ENCODE measurements at places on chromosomes 11 and 22.

GRCh38 chr11:6615882-6616585, 3.2 kb downstream of the TPP1 start:
- DNase-seq: no peak

DNA sequence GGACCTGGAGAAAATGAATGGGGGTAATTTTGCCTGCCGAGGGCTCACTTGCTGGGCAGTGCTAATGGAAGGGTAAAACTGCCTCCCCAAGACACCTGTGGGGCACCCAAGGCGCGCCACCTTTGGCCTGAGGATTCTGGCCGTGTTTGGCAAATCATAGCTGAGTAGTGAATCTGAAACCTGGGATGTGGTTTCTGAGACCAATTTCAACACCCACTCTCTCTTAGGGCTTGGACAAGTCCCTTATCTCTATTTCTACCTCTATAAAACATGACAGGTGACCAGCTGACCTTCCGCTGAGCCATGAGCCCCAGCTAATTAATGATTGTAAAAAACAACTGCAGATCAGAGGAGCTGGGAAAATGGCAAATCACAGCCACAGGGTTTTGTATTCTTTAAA, 1.5 kb upstream of the PACSIN3 start:
- DNase-seq: no peak

GRCh38 chr11:58832056-58832645, 12.4 kb downstream of the GLYATL2 start:
- DNase-seq: no peak

DNA sequence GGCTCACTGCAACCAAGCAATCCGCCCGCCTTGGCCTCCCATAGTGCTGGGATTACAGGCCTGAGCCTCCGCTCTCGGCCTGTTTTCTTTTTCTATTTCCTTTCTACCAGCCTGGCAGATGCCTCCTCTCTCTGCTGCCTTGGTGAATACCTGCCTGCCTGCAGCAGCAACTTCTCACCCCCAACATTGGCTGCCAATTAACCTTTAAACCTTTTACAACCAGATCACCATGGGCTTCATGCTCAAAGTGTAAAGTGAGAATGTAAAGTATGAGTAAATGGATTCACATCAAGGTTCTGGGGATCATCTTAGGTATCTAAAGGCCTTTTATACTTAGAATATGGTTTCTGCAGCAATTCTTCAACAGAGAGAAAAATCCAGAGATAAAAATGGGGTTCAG, 13.0 kb upstream of the FCHSD2 start:
- no peak for DNase-seq

GRCh38 chr11:110286298-110287040, 9.9 kb downstream of the RDX start:
- no peak for DNase-seq

GRCh38 chr11:57674251-57674650, 6.3 kb downstream of the ZDHHC5 start:
- no peak for DNase-seq

DNA sequence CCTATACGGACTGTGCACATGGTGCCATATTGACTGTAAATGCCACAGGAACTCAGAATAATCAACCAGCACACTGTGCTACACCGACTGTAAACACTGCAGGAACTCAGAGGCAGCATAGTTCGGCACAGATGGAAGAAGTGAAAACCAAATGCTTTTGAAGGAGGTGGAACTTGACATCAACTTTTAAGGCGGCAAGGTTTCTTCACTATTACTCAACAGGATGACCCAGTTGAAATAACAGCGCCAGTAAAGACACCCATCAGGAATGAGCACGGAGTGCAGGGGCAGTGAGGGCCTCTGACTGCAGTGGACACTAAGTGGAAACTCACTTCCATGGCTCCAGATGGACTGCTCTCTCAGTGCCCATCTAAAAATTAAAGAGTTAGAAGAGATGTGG, 15.7 kb downstream of the TESMIN start:
- DNase-seq: no peak

- DNase-seq: no peak
Measured at GRCh38 chr11:29913352-29913751, 103.5 kb downstream of the KCNA4 start.

- no peak for DNase-seq
Measured at GRCh38 chr22:27107386-27107785, 450.0 kb downstream of the MIAT start.
